CD4-positive, alpha-beta T cell treated with Interleukin-10 for 1 hour (primary cell): ENCODE measurements at places on chromosomes 5 and 9.
A peak's percentile ranks its signal among the peaks of the same experiment; 100 is the strongest.

DNA sequence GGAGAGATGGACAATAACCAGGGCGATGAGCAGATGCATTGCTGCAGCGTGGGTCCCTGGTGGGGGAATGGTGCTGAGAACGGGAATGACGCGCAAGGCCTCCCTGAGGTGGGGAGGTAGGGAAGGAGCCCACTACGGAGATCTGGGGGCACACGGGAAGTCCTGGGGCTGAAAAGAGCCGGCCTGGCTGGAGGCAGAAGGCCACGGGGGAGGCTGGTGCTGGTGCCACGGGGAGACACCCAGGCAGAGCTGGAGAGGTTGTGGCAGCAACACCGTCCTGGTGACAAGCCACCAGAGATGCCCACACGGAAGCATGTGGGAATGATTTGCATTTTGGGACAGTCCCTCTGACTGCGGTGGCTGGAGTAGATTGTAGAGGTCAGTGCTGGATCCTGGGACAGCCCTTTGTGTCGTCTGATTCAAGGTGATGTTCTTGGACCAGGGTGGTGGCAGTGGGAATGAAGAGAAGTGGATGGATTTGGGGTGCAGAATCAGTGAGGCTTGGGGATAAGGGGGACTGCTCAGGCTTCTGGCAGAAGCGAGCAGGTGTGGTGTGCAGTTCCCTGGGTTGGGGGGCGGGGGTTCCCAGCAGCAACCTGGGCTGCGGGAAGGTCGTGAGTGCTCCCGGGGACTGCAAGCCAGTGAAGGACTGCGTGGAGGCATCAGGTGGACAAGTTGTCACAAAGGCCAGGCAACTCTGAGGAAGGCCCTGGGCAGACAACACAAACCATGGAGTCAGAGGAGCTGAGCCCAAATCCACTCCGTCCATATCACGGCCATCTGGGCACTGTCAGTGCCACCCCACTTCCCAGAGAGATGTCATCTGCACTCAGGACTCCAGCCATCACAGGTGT lies 25.2 kb upstream of the CNOT6 start:
- no peak for DNase-seq

- no peak for DNase-seq
Observed at GRCh38 chr5:108421713-108422112, 39.8 kb upstream of the FBXL17 start.

DNA sequence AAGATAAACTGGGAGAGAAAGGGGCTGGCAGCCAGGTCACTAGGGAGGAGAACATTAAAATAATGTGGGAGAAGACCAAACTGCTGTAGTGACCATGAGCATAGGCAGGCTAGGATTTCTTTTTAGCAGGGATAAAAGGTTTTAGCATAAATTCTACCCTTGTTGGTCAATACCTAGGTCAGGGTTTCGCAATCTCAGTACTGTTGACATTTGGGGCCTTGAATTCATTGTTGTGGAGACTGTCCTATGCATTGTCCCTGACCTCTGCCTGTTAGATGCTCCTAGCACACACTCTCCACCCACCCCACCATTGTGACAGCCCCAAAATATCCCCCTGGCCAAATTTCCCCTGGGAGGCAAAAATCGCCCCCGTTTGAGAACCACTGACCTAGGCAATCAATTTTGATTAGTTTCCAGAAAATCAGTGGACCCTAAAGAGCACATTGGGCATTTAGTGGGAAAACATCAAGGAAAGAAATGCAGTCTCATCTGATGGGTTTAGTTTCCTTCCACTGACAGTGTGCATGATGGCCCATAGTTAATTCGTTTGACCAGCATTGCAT lies 181.4 kb downstream of the NTRK2 start:
- no peak for DNase-seq

DNA sequence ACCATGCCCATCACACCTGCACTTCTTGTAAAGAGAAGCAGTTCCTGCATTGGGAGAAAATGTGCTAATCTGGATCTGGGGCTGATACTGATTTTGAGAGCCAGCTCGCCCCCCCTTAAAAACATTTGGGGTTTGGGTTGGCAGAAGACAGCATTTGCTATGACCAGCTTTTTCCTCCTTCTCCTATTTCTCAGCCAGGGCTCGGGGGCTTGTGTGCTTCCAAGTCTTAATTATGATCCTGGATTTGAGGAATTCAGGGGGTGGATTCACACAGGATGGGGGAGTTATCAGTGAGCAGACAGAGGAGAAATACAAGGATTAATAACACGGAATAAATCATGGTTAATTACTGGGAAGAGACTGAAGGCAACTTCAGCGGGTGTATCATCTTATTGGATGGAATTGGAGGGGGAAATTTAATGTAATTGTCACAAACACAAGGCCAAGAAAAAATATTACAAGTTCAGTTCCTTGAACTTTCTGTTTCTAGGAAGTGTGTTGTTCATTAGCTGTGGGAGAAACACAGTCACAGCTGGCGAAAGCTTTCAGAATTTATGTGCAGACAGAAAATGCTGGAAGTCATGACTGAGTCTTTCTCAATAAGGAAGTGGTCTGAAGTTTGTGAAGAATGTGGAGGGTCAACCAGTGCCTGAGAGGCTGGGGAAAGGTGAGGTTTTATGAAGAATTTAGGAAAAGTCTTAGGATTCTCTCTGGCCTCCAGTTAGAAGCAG lies 15.3 kb downstream of the C9orf152 start:
- no peak for DNase-seq

GRCh38 chr5:128199611-128200010 lies 116.0 kb downstream of the SLC12A2 start:
- no peak for DNase-seq

DNA sequence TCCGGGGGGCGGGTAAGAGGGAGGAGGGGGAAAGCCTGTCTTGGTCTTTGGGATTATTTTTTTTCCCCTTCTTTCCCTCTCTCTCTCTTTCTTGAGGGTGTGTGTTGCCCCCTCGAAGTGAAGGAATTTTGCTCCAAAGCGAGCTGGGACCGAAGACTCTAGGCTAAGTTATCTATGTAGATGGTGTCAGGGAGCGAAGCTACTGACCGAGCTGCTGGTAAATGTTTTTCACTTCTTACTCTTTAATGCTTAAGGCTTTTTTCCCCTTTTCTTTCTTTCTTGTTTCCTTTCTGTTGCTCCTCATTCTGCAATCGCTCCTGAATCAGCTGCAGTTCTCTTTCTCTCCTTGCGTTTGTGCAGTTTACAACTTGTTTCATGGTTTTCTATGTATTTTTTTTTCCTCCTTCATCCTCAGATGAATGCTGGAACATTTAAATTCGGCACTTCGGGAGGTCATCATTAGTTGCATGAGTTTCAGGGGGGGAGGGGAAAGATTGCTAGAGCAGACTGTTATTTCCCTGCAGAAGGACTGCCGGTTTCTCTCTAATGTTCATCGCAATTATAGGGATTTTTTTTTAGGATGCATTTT lies 1312.0 kb upstream of the WWC1 start:
- DNase-seq, result no peak

- DNase-seq, result no peak
Observed at GRCh38 chr5:80736730-80737129, 81.9 kb upstream of the DHFR start.

- DNase-seq, result no peak
Observed at GRCh38 chr5:7592910-7593309, 197.0 kb downstream of the ADCY2 start.

DNA sequence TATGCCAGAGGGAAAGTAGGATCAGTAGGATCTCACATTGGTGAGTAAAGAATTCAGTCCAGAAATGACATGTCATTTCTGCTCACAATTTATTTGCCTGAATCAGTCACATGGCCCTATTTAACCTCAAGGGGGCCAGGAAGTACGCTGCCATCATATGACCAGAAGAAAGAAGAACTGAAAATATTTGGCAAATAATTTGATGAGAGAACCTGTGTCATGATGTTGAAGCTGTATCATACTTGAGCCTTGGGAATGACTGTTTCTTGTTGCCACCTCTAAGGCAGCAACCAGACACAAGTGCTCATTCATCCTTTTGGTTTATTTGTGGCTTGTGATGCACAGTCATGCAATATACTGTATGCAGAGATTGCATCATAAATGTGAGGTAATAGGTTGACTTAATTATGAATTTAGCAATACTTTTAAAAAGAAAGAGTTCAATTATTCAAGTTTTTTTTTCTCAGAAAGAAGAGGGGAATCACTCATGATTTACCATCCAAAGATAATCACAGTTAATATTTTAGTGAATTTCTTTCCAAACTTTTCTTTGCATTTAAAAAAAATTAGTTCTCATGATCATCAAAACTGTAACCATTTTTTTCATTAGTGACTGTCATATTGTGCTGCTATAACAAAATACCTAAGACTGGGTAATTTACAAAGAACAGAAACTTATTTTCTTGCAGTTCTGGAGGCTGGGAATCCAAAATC lies 8.2 kb upstream of the ZFYVE16 start:
- DNase-seq, result peak; percentile 17

DNA sequence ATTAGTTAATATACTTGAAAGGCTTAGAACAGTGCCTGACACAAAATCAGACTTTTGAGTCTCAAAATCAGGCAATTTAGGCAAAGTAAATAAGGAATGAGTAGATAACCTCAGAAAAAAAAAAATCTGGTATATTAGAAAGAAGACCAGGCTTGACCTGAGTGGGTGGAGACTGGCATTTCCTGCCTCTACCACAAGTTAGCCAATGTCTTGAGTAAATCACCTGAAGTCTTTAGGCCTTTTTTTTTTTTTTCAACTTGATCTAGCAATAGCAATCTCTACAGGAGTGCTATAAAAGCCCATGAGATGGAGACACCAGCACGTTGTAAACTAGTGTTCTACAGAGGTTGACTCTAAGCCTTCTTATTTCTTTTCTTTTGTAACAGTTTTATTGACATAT lies 104.2 kb upstream of the RASEF start:
- no peak for DNase-seq

- DNase-seq, result peak; percentile 51
Observed at GRCh38 chr9:15357050-15357653, 50.1 kb upstream of the TTC39B start.

GRCh38 chr9:84229191-84229590 lies 111.4 kb downstream of the SLC28A3 start:
- DNase-seq, result no peak

DNA sequence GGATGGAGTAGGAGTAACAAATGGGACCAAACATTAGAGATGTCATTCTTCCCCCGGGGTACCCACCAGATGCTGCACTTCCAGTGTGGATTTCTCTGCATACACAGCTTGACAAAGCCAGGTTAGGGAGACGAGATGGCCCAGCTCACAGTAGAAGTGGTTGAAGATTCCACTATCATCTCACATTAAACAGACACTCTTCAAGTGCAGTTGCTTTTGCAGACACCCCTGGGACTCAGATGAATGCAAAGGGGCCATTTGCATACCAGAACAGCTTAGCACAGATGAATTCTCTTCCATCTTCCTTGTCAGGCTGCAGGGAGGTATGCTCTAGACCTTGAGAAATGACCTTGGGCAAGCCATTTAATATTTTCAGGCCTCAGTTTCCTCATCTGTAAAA lies 12.6 kb upstream of the C5orf58 start:
- no peak for DNase-seq

GRCh38 chr9:68721666-68722330 lies 16.8 kb downstream of the PIP5K1B start:
- DNase-seq, result no peak

GRCh38 chr5:122999947-123000563 lies 36.5 kb downstream of the PPIC start:
- peak; percentile 7 for DNase-seq

DNA sequence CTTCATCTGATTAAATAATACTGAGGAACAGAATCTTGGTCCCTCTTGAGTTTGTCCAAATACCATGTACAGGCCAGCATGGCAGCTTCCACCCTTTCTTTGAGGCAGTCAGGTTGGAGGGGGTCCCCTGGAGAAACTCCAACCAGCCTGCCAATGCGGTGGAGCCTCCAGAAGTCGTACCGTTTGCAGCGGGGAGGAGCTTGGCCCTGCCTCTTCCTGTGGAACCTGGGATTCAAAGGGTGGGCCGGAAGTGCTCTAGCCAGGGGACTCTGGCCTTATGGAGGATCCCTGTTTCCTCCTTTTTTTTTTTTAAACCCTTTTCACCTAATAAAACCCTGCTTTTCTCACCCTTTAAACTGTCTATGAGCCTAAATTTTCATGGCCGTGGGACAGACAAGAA lies 216.3 kb upstream of the ZNF608 start:
- no peak for DNase-seq

GRCh38 chr5:658103-658502 lies 35.0 kb downstream of the TPPP start:
- DNase-seq, result no peak

- no peak for DNase-seq
Observed at GRCh38 chr5:117487556-117487955, 912.9 kb upstream of the SEMA6A start.

DNA sequence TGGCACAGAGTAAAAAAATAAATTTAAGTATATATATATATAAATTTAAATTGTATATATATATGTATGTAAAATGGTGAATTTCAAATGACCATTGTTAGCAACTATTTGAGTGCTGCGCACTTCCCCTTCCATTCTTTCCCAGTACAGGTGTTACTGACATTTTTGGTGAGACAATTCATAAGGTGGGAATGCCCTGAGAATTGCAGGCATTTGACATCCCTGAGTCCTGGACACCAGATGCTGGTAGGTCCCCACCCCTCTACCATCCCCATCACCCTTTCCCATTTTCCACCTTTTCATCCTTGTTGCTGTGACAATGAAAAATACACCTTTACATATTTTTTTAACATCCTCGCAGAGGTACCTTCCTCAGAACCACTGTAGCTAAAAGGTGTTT lies 91.6 kb downstream of the SLC1A3 start:
- DNase-seq, result no peak

DNA sequence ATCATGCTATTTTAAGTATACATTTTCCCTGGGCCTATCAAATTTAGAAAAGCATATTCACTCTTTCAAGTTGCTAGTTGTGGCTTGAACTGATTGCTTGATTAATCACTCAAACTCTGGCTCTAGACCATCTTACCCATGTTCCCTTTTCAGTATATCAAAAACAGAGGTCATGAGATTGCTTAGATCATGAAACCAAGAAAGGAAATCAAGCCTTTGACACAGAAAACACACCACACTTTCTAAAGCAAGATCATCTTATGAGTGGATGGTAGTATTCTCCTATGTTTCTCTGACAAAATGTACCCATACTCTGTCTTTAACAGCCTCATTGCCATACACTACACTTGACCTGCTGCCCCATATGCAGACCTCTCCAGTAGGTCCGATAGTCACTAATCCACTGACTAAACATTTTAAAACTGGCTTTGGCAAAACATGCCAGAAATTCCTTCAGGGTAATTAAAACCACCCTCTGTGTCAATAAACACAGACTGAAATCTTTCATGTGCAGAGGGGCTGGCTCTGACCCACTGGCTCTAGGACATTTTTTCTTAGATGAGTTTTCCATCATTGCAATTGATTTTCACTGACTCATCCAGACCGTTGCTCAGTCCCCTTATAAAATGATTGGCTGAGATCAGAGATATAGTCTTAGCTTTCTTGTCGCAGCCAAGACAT lies 18.2 kb downstream of the PPP2R2B start:
- no peak for DNase-seq

GRCh38 chr5:103617913-103618312 lies 55.3 kb upstream of the NUDT12 start:
- no peak for DNase-seq

GRCh38 chr5:1324301-1324700 lies 20.6 kb downstream of the CLPTM1L start:
- DNase-seq, result no peak

GRCh38 chr9:124594673-124595072 lies 87.5 kb upstream of the NR5A1 start:
- DNase-seq, result no peak
